ENCODE measurements at places on chromosomes 2 and 18. TPM values are rescaled to one million over a fixed set of nuclear protein-coding genes. Genes with fewer than 3 reads are reported as not detected.

GRCh38 chr2:99641999-99642398, 152.2 kb upstream of the REV1 start:
- DNase-seq, result no peak
- H3K27me3 ChIP-seq, result no peaks in the 10 kb centered on the region
- H3K27ac ChIP-seq, result no peak overlapping the region
- no peaks in the 10 kb centered on the region for H3K4me1 ChIP-seq
- no peak overlapping the region for H3K4me3 ChIP-seq

DNA sequence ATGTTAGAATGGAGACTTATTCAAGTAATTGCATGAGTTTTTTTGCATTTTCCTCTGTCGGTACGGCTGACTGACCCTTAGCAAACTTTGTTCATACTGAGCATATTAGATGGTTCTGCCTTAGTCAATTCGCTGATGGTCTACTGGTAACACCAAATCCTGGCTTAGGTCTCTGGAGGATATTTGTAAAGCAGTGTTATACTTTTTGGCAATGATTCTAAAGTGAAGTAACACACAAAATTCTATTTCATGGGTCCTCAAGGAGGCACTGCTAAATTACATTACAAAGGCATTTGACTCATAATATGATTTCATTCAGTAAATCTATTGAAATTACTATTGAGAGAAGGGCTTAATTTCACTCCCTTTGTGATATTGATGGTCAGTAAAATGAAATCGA, 246.8 kb upstream of the RASGRP3 start:
- H3K4me3 ChIP-seq, result no peak overlapping the region
- DNase-seq, result no peak
- H3K27ac ChIP-seq, result no peak overlapping the region
- H3K4me1 ChIP-seq, result peaks cover 3% of the 10 kb centered on the region
- peaks cover 16% of the 10 kb centered on the region for H3K27me3 ChIP-seq

POU3F3 gene
- not detected for total RNA-seq

GCG gene
- total RNA-seq, result not detected

LRRC30 gene
- not detected for total RNA-seq

DNA sequence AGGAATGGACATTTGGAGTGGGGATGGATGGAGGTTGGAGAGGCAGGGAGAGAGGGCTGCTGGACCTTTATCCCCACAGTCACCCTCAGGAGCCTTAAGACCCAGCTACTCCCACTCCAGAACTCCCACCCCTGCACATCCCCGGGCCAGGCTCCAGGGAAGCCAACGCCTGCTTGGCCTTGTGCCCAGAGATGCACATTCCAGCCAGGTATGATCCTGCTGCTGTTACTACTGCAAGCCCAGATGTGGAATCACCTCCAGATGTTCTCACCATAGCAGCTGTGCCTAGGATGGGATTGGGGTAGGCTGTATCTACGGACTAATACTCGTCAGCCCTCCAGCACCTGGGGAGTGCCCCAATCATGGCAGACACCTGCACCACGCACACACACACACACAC, 71.7 kb downstream of the ZFP36L2 start:
- H3K27ac ChIP-seq, result no peak overlapping the region
- H3K36me3 ChIP-seq, result peaks cover under 1% of the 10 kb centered on the region
- peaks cover 59% of the 10 kb centered on the region for H3K4me1 ChIP-seq
- no peak for DNase-seq
- no peaks in the 10 kb centered on the region for H3K27me3 ChIP-seq
- no peak overlapping the region for H3K4me3 ChIP-seq

- no peaks in the 10 kb centered on the region for H3K36me3 ChIP-seq
- peaks cover 42% of the 10 kb centered on the region for H3K27me3 ChIP-seq
- DNase-seq, result no peak
- H3K4me1 ChIP-seq, result no peaks in the 10 kb centered on the region
These were observed 510.3 kb downstream of the PLCL1 start for GRCh38 chr2:198314559-198315153.

DNA sequence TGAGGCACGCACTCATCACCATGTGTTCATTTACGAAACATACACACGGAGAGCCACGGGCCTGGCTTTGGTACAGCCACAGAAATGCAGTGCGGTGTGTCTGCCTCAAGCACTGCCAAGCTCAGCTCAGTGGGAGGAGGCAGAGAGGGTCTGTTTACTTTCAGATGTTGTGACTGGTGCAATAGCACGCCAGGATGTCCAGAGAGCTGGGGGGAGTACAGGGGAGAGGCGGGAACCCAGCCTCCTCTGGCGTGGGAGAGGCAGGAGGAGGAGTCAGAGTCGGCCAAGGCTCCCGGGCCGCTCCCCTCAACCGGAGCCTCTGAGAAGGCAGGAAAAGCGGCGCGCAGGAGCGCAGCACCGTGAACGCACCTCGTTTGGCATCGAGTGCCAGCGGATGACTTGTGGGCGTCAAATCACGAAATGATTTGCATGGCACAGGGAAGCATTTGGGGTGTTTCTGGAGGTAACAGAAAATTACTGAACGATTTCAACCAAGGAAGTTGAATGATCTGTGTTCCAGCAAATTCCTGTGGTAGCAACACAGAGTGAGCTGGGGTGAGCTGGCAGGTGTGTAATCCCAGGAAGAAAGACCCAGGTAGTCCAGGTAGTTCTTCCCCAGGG, 143.0 kb downstream of the ZNF516 start:
- peaks cover 8% of the 10 kb centered on the region for H3K4me1 ChIP-seq
- no peak for DNase-seq
- H3K27me3 ChIP-seq, result peaks cover 2% of the 10 kb centered on the region
- no peak overlapping the region for H3K27ac ChIP-seq

SLC9A4 gene
- not detected for total RNA-seq

GRCh38 chr2:107282135-107282534, 396.2 kb upstream of the ST6GAL2 start:
- H3K4me1 ChIP-seq, result no peaks in the 10 kb centered on the region
- H3K27ac ChIP-seq, result no peak overlapping the region
- DNase-seq, result no peak
- H3K36me3 ChIP-seq, result no peaks in the 10 kb centered on the region

DNA sequence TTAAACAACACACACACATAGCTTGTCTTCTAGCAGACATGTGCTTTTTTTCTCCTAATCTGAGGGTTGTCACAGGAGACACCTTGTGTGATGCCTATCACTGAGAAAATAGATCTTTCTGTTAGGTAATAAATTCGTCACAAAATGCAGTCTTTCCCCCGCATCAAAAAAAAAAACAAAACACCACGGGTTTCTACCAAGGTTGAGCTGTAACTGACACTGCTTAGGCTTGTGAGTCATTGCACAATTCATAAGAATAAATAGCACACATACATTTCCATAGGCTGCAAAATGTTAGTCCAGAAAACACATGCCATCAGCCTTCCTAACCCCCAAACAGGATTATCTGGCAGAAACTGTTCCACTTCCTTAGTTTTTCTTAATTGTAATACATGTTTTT, 6.5 kb downstream of the TMEM163 start:
- H3K4me3 ChIP-seq, result no peak overlapping the region
- DNase-seq, result no peak
- no peak overlapping the region for H3K27ac ChIP-seq
- H3K4me1 ChIP-seq, result peaks cover 24% of the 10 kb centered on the region
- peaks cover 49% of the 10 kb centered on the region for H3K27me3 ChIP-seq
- H3K36me3 ChIP-seq, result no peaks in the 10 kb centered on the region

- H3K27me3 ChIP-seq, result no peaks in the 10 kb centered on the region
- peak; percentile 9 for DNase-seq
- H3K4me1 ChIP-seq, result peaks cover 5% of the 10 kb centered on the region
- H3K27ac ChIP-seq, result no peak overlapping the region
These were observed 21.2 kb downstream of the SPP2 start for GRCh38 chr2:234071664-234072063.

- H3K4me3 ChIP-seq, result no peak overlapping the region
- H3K27me3 ChIP-seq, result no peaks in the 10 kb centered on the region
- no peak overlapping the region for H3K27ac ChIP-seq
- H3K4me1 ChIP-seq, result no peaks in the 10 kb centered on the region
- H3K36me3 ChIP-seq, result no peaks in the 10 kb centered on the region
These were observed 356.6 kb downstream of the RIT2 start for GRCh38 chr18:42758852-42759251.

GRCh38 chr2:30177956-30178355, 31.1 kb downstream of the YPEL5 start:
- no peaks in the 10 kb centered on the region for H3K4me1 ChIP-seq
- H3K4me3 ChIP-seq, result no peak overlapping the region
- no peak for DNase-seq
- no peaks in the 10 kb centered on the region for H3K36me3 ChIP-seq
- H3K27ac ChIP-seq, result no peak overlapping the region

GRCh38 chr2:97774425-97774824, 61.0 kb downstream of the ZAP70 start:
- no peak overlapping the region for H3K4me3 ChIP-seq
- no peak overlapping the region for H3K27ac ChIP-seq

IL1R1 gene
- total RNA-seq, result 20.8 TPM

Data from activated CD4-positive, alpha-beta T cell treated with anti-CD3 and anti-CD28 coated beads for 36 hours (primary cell).